Left colon (tissue), 2 donors: ENCODE measurements at places on chromosomes 4 and X. TPM values are rescaled to one million over a fixed set of nuclear protein-coding genes. Genes with fewer than 3 reads are reported as not detected.

DNA sequence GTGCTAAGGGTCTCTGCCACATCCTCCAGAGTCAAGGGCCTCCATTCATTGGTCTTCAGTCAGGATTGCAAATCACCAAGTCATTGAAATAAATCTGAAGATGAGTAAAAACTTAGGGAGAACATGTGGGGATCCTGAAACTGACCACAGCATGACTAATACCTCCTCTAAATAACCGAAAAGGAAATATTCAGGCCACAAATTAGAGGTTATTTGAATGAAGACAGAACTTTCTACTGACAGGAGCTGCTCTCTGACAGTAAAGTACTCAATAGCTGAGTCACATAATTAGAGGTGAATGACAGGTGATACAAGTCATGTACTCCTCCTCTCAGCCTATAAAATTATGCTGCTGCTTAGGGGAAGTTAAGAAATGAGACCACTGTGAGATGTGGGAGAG is 240.2 kb upstream of the F9 start:
- no peak for DNase-seq

GRCh38 chr4:102554482-102554881 is 53.3 kb downstream of the NFKB1 start:
- DNase-seq: no peak

The CFAP99 gene
- total RNA-seq: 0.46 TPM

DNA sequence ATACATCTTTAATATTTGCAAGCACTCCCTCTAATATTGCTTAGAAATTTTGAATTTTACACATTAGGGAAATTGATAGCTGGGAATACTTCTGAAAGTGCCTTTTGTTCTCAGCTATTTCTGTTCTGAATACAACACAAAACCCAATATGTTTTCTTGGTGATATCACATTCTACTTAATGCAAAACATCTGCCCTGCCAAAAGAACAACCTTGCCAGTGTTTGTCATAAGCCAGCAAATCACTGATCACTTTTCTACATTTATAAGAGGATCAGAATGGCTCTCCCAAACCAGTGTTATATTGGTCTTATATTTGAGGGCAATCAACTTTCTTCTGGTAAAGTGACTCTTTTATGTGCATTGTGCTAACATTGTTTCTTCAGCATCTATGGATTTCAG is 126.8 kb upstream of the APOOL start:
- DNase-seq: no peak

- DNase-seq: no peak
Observed at GRCh38 chrX:311156-312129, 7.2 kb downstream of the GTPBP6 start.

GRCh38 chrX:70252491-70252890 is 7.5 kb downstream of the P2RY4 start:
- no peak for DNase-seq

The LNX1 gene
- total RNA-seq: 18.4 TPM

DNA sequence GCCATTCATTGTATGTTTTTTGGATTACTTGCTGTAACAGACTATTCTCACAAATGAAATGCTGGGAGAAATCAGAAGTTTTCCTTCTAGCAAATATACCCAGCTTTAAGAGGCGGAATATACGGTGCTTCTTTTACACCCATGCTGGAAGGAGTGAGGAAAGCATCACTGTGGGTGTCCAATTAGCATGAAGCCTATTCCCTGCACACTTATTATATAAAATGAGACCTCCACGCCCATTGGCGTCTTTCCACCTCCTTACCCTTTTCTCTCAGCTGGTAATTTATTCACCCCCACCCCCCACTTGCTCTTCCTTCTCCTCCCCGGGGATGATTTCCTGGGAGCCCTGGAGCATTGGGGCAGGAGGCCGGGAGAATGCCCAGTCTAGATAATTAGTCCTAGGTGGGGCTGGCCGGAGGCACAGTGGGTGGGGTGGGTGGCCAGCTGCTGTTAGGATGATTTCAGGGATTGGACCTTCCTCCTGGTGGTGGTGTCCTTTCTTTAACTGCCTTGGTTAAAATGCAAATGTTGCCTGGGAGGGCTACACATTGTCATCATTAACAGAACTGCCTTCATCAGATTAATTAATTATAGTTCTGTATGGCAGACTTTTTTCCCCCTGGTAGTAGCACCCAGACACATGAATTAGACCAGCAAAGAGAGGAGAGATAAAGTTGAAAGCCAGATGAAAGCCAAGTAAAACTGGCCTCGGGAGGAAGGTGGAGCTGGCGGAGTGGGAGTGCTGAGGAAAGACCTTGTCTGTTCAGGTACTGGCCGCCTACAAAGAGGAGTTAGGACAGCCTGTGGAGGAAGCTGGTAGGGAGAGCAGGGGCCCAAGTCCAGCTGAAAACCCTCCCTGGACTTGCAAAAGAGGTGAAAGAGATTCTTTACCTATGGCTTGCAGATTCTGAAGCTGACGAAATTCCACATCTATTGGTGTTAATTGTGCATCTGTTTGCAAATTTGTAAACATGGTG is 11.4 kb downstream of the SHROOM2 start:
- no peak for DNase-seq

- no peak for DNase-seq
Observed at GRCh38 chr4:170423137-170423536, 333.4 kb upstream of the AADAT start.

The GPR82 gene
- total RNA-seq: 0.31 TPM

- no peak for DNase-seq
Observed at GRCh38 chr4:24322995-24323394, 261.4 kb downstream of the DHX15 start.

The IBSP gene
- not detected for total RNA-seq

DNA sequence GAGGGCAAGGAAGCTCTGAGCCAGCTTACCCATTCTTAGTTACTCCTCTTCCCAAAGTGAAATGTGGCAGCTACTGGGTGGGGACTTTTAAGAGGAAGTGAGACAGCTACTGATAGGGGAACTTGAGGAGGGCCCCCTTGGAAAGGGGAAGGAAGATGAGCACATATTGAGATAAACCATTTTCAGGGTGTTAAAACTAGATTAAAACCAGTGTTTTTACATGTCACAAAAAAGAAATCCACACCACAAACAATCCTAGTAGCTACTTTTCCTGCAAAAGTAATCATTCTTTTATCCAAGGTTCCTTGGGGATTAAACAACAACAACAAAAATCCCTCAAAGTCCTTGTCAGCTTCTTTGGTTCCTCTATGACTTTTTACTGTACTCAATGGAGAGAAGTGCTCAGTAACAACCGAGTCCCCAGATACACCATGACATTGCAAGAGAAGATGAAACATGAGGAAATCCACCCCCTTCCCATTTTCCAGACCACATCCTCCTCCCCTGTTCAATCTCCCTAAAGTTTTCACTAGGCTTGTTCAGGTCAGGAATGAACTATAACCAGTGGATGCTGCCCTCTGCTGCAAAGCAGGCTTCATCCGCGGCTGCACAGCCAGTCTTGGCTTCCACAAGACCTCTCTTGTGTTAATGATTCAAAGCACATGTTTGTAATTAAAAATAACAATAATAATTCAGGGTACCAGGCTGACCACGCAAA is 113.5 kb upstream of the TMEM164 start:
- no peak for DNase-seq
